ENCODE measurements at places on chromosomes 6 and 20.

- no peak for DNase-seq
Observed at GRCh38 chr6:83086751-83087150, 19.3 kb downstream of the DOP1A start.

DNA sequence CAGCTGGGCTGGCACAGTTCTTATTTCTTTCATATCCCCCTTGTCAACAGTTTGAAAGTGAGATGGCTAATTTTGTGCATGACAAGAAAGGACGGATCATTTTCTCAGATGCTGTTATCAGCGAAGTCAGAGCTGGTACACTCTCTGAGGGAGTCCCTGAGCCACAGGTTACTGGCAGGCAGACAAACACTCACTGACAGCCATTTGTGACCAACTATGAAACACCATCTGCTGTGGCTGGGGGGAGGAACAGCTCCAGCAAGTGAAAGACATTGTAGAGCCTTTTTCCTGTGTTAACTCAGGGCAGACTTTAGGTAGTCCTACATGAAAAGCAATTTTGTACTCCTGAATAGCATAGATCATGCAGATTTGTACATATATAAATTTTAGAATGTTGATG lies 22.2 kb downstream of the OLIG3 start:
- DNase-seq, result no peak

DNA sequence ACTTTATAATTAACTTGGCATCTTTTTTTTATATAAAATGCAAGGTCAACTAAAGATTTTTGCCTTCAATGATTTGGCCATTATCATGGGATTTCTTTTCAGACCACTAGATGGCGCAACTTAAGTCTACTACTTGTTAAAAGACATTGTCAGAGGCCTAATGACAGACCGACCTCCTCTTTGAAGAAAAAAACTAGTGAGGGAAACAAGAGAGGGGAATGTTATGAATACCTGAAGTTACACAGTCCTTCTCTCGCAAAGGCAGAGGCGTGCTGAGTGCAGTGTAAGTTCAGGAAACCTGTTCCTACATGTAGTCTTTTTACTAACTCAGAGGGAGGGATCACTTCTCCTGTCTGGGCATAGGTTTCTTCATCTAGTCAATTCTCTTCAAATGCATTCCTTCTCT lies 9.3 kb downstream of the TRAPPC3L start:
- DNase-seq, result peak; percentile 70

- DNase-seq, result no peak
Observed at GRCh38 chr20:20261159-20261558, 106.7 kb upstream of the INSM1 start.

DNA sequence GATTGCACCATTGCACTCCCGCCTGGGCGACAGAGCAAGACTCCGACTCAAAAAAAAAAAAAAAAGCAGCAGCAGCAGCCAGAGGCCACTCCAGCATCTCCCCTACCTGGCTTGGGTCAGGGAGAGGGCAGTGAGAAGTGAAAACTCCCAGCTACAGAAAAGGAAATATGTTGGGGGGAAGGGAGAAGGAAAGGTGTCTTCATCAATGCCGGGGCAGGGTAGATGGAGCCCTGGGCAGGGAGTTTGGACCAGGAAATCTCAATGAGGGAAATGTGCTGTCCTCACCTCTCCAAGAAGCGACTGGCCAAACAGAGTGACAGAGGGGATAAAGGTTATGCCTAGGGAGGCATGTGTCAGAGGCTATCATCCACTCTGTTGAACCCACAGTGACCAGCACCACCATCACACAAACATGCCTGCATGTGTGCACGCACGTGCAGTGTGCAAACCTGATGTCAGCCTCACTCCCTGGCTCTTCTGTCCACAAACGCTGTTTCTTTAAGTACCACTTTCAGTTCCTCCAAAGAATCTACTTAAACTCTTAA lies 887 bp upstream of the AIF1 start:
- DNase-seq, result no peak

DNA sequence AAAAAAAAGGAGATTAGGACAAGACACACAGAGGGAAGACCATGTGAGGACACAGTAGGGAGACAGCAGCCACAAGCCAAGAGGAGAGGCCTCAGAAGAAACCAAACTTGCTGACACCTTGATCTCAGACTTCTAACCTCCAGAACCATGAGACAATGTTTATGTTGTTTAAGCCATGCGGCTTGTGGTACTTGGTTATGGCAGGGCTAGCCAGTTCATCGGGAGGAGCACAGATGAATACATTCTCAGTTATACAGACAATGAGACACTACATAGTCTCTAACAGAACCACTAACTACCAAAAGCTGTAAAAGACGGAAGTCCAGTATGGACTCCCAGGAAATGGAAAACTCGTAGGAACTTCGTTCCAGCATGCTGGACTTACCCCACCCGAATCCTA lies 116.8 kb downstream of the MBOAT1 start:
- DNase-seq, result no peak

GRCh38 chr20:45355209-45356084 lies 7.2 kb upstream of the SDC4 start:
- DNase-seq, result peak; percentile 81
